Chondrocyte (in vitro differentiated cells): ENCODE measurements at places on chromosomes 2 and 18. TPM values are rescaled to one million over a fixed set of nuclear protein-coding genes. Genes with fewer than 3 reads are reported as not detected.

GRCh38 chr2:189657867-189658266 is 3.4 kb upstream of the ASNSD1 start:
- no peak overlapping the region for H3K4me3 ChIP-seq
- H3K27ac ChIP-seq, result no peak overlapping the region
- no peak for DNase-seq
- no peaks in the 10 kb centered on the region for H3K36me3 ChIP-seq
- H3K27me3 ChIP-seq, result no peaks in the 10 kb centered on the region
- peaks cover 7% of the 10 kb centered on the region for H3K4me1 ChIP-seq

Gene RNU2-63P
- total RNA-seq, result 2.7 TPM in 1 of 3 replicates, not detected in the others

Gene UNC80
- 0.02 TPM in 1 of 3 replicates, not detected in the others for total RNA-seq

DNA sequence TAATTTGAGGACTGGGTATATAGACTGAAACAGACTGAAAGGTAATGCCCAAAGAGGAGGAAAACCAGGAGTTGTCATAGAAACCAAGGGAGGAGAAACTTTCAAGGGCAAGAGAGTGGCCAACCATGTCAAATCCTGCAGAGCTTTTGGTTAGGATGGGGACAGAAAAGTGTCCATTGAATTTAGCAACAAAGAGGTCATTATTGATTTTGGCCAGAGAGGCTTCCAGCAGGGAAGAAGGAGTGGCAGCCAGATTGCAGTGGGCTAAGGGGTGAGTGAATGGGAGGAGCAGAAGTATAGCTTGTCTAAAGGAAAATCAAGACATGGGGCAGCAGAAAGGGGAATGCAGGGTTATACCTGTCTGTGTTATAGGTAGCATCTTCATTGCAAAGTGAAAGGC is 194.0 kb downstream of the CAMKMT start:
- no peaks in the 10 kb centered on the region for H3K27me3 ChIP-seq
- no peak overlapping the region for H3K27ac ChIP-seq
- DNase-seq, result no peak
- H3K36me3 ChIP-seq, result no peaks in the 10 kb centered on the region

- H3K27ac ChIP-seq, result no peak overlapping the region
- no peak overlapping the region for H3K4me3 ChIP-seq
- H3K4me1 ChIP-seq, result peaks cover 36% of the 10 kb centered on the region
- no peaks in the 10 kb centered on the region for H3K27me3 ChIP-seq
- H3K36me3 ChIP-seq, result no peaks in the 10 kb centered on the region
Observed at GRCh38 chr2:224104668-224105386, 65.7 kb upstream of the SERPINE2 start.

- H3K27me3 ChIP-seq, result no peaks in the 10 kb centered on the region
- no peak overlapping the region for H3K4me3 ChIP-seq
- H3K4me1 ChIP-seq, result peaks cover 53% of the 10 kb centered on the region
Observed at GRCh38 chr2:55019526-55020258, 30.6 kb downstream of the RTN4 start.
